ENCODE measurements at places on chromosomes 16 and 17. TPM values are rescaled to one million over a fixed set of nuclear protein-coding genes. Genes with fewer than 3 reads are reported as not detected.

Gene KRTAP9-2
- total RNA-seq: not detected

Gene BAHCC1
- 10.3 TPM for total RNA-seq

Gene BAIAP3
- 0.53 TPM for total RNA-seq

Gene PRRT2
- total RNA-seq: 1.8 TPM

Gene TEKT5
- total RNA-seq: not detected

Gene EVPLL
- not detected for total RNA-seq

Gene TMC7
- total RNA-seq: 5.6 TPM

Gene MMD
- total RNA-seq: 14.6 TPM

Gene ITPRIPL2
- 41.9 TPM for total RNA-seq

Gene TSNAXIP1
- total RNA-seq: 0.14 TPM

Gene KRTAP1-1
- not detected for total RNA-seq

Gene NPIPA2
- 0.40 TPM for total RNA-seq

Gene SAMD14
- 3.1 TPM for total RNA-seq

Gene CLEC18B
- total RNA-seq: 0.40 TPM

Gene CSH1
- not detected for total RNA-seq

Gene SKA2
- total RNA-seq: 120 TPM

Gene MVP
- 184 TPM for total RNA-seq

Gene KRTAP9-9
- total RNA-seq: not detected

Gene FOXL1
- 4.2 TPM for total RNA-seq

Gene HBA1
- total RNA-seq: not detected

Gene NDRG4
- 11.1 TPM for total RNA-seq

Gene CLDN6
- not detected for total RNA-seq

Gene NRN1L
- total RNA-seq: 0.66 TPM

Gene CES3
- not detected for total RNA-seq

Gene MARCHF10
- not detected for total RNA-seq

Gene METTL26
- total RNA-seq: 119 TPM

Gene TBC1D3
- total RNA-seq: not detected

Gene C17orf50
- total RNA-seq: not detected

Gene ACSM2A
- under 0.01 TPM for total RNA-seq

Gene FBXL16
- 0.65 TPM for total RNA-seq

Measured in thoracic aorta endothelial cell (primary cell).